ENCODE measurements at places on chromosomes 6 and 20. TPM values are rescaled to one million over a fixed set of nuclear protein-coding genes. Genes with fewer than 3 reads are reported as not detected.
A peak's percentile ranks its signal among the peaks of the same experiment; 100 is the strongest.

DNA sequence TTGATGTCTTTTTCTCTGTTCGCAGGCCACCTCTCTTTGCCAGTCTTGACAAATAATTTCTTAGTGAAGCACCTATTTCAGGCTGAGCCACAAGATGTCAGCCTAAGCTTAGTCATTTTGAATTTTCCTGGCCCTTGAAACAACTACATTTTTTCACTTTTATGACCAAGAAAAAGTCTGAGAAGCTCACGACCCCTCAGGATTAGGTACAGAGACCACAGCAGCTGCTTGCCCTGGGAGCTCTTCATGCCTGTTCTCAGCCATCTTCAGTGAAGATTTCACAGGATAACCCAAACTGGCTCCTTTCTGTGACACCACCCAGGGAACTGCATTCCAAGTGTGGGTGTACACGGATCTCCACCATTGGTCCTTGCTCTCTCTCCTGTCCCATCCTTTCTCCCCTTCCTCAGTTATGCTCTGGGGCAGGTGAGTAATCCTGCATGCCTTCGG lies 38.4 kb upstream of the SPTLC3 start:
- DNase-seq, result peak; percentile 29

Gene ROS1
- total RNA-seq, result not detected

Gene SIRPB1
- 2.1 TPM for total RNA-seq

- no peak for DNase-seq
Measured at GRCh38 chr6:40714576-40715564, 127.7 kb upstream of the LRFN2 start.

DNA sequence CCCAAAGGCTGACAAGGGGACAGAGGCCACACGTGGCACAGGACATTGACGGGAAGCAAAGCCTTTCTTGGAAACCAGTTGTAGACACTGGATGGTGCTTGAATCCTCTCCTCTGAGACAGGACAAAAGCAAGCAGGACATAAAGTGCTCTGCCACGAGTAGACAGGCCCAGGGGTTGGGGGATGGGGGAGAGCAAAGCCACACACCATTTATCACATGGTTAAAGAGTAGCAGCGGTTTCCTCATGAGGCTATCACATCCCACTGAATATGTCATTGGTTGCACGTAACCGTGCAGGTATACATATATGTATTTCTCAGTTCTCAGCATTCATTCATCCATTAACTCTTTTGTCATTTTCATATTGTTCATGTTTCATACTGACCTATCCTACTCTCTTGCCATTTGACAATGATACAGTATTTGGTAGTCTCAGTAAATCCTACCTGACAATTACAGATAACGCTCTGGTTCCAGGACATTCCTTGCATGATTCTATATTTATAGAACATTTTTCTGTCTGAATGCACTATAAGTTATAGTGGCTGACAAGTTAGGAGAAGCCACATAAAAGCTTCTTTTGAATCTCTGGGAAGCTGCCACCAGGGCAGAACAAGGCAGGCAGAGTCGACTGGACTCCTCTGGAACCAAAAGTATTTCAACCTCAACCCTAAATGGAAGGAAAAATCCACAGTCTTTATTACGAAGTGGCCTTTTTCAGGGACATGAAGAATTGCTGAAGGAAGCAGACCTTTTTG lies 23.5 kb downstream of the METTL24 start:
- DNase-seq, result no peak

Gene BACH2
- 74.7 TPM for total RNA-seq

Gene NNAT
- 0.42 TPM for total RNA-seq

Gene OR2B6
- total RNA-seq, result not detected

Gene POFUT1
- total RNA-seq, result 51.8 TPM

DNA sequence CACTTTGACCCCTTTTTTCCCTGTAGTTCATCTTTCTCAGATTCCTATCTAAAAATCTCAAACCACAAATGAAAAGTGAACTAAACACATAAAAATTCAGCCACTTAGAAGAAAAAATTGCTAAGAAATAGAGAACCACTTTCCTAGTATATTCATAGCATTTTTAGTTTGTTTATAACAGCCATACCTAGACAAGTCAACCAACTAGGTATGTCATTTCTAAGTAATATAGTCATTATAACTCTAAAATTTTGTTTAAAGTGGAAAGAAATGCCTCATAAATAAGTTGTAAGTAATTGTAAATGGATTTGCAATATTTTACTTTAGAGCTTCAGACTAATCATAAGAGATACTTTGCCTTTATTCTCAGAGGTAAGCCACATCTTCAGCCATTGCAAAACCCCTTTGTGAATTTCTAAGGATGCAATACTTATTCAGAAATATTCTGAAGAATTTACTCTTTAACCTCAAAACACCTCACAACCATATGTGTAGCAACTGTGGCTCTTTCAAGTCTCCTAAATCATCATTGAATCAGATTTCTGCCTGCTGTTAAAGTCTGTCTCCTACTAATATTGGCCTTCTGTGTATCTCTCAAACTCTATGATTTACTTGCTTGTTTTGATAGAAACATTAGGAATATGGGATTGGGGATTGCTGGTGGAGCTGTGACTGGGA lies 6.9 kb upstream of the SUMO4 start:
- DNase-seq, result no peak

Gene PPIL6
- total RNA-seq, result not detected

Gene MAK
- total RNA-seq, result 0.42 TPM

Gene SCUBE3
- total RNA-seq, result not detected

Gene MMP24
- total RNA-seq, result not detected

GRCh38 chr6:134730013-134730412 lies 219.9 kb downstream of the ALDH8A1 start:
- DNase-seq, result no peak

Gene KCNG1
- total RNA-seq, result 2.5 TPM

GRCh38 chr6:141169419-141169818 lies 963.3 kb upstream of the GJE1 start:
- no peak for DNase-seq

Gene CRISP3
- total RNA-seq, result not detected

Gene COL9A3
- total RNA-seq, result not detected

- peak; percentile 60 for DNase-seq
Measured at GRCh38 chr20:57680934-57681914, 28.6 kb downstream of the PMEPA1 start.

DNA sequence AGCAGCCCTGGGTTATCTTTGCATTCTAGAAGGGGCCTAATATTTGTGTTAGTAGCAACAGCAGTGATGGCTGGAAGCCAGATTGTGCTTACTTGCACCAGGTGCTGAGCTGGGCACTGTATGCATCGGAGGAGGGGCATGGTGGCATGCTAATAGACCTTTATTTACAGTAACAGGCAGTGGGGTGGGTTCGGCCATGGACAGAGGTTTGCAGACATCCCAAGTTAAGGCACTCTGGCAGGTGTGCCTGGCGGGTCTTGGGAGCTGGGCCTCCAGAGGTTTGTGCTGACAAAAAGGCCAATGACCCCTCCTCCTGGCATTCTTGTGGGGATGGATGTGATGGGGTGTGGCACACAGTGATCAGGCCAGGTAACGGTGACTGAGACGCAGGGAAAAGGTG lies 39.0 kb upstream of the CD93 start:
- DNase-seq, result no peak

DNA sequence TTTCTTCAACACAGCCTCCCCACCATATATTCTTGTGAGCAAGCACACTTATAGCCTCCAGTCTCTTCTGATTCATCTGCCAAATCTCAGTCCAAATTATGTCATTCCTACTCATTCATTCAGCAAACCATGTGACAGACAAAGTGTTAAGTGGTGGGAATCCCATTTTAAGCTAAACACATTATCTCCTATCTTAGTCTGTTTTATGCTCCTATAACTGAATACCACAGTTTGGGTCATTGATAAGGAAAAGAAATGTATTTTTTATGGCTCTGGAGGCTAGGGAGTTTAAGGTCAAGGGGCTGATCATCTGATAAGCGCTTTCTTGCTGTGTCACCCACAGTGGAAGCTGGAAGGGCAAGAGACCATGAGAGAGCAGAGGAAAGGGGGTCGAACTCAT lies 23.9 kb upstream of the SMIM13 start:
- no peak for DNase-seq

GRCh38 chr6:78487401-78487800 lies 379.9 kb upstream of the IRAK1BP1 start:
- no peak for DNase-seq

Gene SLC22A16
- total RNA-seq, result not detected

Gene NKX2-2
- total RNA-seq, result not detected

GRCh38 chr6:42188406-42188805 lies 6.3 kb downstream of the GUCA1B start:
- no peak for DNase-seq

Gene GNRH2
- 8.0 TPM for total RNA-seq

DNA sequence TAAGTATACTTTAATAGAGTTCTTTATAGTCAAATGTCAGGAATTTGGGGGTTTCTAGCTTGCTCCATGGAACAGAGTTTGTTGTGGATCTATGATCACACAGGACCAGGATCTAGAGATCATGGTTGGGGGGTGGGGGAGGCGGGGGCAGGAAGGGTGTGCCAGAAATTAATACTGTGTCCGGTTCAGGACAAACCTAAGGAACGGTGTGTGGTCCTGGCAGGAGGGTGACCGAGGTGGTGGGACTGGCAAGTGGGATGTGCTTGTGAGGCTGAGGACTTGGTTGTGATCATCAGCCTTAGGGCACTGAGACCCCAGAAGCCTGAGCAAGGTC lies 27.9 kb downstream of the GSTA3 start:
- no peak for DNase-seq

DNA sequence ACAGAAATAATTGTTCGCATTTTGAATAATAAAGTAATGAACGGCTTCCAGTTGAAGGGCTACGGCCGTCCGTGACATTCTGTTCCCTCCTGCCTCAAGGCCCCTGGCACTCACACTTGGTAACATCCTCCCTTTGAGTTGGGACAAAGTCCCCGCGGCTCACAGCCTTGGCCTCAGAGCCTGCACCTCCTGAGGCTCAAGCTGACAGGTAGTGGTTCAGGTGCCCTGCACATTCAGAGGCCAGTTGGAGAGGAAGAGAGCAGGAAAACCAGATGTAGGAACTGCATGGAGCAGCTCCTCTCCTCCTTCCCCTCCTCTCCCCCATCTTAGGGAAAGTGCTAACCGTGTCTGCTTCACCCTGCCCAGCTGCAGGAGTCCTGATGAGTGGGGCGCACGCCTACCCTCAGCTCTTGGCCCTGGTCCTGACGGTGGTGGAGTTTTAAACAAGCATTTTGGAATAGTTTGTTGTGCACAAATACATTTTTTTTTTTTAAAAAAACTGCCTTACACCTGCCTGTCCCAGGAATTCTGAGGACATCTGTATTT lies 393.1 kb downstream of the SMOC2 start:
- no peak for DNase-seq

DNA sequence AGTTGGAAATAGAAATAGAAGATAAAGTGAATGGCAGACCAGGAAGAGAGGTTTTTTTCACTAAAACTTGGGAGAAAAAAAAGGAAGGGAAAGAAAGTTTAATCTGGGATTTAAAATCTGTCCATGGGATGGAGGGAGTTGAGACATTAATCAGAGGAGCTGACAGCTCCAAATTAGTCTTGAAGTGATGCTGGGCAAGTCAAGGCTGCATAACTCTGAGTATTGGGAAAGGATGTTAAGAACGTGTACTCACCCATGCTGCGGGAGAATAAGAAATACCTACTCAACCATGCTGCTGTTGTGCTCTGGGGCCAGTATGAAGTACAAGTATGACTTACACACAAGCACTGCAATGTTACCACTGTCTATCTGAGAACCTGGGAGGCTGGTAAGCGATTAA lies 47.5 kb downstream of the SNRNP48 start:
- no peak for DNase-seq

GRCh38 chr20:49831770-49832631 lies 19.4 kb downstream of the SLC9A8 start:
- no peak for DNase-seq

Gene HEY2
- total RNA-seq, result not detected

- no peak for DNase-seq
Measured at GRCh38 chr6:46927066-46927465, 5.3 kb upstream of the ADGRF5 start.

Gene MED20
- total RNA-seq, result 21.6 TPM

- DNase-seq, result no peak
Measured at GRCh38 chr6:3518356-3519190, 61.7 kb upstream of the SLC22A23 start.

DNA sequence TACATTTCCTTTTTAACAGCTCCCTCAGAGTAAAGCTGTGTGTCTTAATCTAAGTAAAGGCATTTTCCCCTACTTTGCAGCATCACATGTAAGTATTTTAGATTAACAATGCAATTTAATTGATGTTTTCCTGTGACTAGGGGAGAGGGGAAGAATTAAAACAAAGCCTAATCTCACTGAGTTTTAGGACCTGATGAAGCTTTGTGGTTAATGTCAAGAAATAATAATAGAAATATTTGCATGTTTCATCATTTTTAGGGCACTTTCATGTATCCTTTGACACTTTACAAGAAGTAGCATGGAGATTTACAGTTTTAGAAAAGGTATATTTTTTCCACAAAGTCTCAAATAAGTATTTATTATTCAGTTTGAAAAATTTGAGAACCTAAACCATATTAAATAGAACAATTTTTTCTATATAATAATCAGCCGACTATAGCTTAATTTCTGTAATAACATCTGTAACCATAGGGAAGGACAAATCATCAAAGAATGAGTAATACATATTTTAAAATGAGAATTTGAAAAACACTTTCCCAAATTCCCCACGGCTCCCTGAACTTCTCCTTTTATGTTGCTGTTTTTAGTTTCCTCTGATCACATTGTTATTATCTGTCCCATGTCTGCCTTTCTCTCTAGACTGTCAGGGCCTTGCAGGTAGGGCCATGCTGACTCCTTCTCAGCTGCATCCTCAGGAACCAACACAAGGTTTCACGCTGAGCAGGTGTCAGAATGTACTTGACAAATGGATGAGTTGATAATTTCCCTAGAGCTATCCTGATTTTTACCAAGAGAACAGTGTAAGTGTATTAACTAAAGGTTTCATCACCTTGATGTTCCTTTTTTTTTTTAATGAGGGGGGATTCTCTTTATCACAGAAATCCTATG lies 338.1 kb downstream of the SYNE1 start:
- no peak for DNase-seq

DNA sequence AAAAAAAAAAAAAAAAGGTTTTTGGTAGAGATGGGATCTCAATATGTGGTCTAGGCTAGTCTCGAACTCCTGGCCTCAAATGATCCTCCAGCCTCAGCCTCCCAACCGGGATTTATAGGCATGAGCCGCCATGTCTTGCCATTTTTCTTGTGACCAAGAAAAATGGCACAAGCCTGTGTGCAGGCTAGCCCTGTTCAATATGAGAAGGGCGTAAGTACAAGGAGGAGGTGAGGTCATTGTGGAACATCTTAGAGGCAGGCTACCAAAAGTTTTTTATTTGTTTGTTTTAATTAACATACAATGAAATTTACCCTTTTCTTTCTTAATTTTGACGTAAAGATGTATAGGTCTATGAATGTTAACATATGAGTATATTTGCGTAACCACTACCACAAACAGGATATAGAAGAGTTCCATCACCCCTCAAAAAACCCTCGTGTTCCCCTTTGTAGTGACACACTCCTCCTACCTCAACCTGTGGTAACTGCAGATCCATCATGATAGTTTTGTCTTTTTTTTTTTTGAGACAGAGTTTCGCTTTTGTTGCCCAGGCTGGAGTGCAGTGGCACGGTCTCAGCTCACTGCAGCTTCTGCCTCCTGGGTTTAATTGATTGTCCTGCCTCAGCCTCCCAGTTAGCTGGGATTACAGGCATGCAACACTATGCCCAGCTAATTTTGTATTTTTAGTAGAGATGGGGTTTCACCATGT lies 28.3 kb upstream of the KIF3B start:
- DNase-seq, result peak; percentile 60

Gene GLP1R
- 0.94 TPM for total RNA-seq

Data from activated CD4-positive, alpha-beta T cell treated with anti-CD3 and anti-CD28 coated beads for 36 hours (primary cell).